ENCODE measurements at places on chromosomes 6 and 20.
A peak's percentile ranks its signal among the peaks of the same experiment; 100 is the strongest.

DNA sequence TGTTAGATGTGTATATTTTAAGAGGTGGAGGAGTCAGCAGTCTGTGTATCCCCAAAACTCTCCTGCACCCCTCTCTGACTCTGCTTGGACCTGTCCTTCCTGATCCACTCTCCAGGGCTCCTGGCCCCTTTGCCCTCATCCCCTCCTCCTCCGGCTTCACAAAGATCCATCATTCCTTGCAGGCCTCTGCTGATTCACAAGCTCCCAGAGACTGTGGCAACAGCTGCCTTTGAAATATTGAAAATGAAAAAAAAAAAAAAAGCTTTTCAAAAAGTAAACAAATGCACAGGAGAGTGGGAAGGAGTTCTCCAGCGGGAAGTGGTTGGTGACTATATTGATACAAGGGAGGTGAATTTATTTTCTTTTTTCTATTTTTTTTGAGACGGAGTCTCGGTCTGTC is 330.2 kb upstream of the SULF2 start:
- no peak for DNase-seq

GRCh38 chr20:45987108-45987780 is 15.2 kb upstream of the ZNF335 start:
- DNase-seq, result peak; percentile 86

- no peak for DNase-seq
Measured at GRCh38 chr20:12984069-12984765, 24.6 kb upstream of the SPTLC3 start.

DNA sequence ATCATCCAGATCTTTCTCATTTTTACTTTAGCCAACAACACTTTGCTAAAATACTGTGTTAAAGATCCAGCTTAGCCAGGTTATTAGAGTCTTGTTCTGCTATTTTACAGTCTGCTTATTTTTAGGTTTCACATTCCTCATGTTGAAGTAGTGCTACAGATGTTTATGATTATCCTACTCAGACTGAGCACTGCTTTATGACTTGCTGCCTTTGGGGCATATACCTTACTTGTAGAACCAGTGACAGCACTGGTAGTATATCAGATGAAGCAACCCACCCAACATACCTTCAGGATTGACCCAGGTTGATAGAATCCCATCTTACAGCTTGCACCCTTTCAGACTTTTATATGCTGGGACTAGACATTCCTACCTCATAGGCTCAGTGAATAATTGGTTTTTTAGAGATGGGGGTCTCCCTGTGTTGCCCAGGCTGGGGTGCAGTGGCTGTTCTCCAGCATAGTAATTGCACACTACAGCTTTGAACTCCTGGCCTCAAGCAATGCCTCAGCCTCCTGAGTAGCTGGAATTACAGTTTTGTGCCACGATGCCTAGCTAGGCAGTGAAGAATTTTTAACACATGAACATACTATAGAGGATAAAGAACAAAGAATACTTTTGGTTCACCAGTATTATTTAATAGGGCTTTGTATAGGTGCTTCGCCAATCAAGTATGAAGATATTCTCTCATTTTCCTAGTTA is 63.8 kb upstream of the DYNLRB1 start:
- no peak for DNase-seq

DNA sequence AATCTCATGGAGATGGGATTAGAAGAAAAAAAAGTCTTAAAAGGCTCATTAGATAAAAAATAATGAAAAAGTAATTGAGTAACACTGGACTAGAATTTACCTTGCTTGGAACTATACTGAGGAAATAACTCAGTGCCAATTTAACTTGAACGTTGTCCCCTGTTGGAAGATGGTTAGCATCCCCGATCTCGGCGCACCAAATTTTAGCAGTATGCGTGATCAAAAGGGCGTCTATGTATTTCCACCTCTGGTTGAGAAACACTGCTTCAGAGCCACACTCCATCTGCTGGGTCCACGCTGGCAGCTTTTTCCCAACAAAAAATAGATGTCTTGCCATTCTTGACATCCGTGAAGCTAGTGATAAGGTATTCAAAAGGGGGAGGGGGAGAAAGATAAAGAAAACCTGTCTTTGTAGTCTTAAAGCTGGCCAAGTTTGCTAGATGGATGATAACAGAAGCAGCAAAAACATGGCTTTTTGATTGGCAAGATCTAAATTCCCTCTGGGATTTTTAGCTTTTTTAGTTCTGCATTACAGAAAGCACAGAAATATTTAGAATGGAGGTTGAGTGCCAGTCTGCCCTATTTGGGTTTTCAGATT is 6.4 kb downstream of the HINT3 start:
- no peak for DNase-seq

GRCh38 chr6:85669735-85670194 is 27.1 kb upstream of the SYNCRIP start:
- DNase-seq, result peak; percentile 19

DNA sequence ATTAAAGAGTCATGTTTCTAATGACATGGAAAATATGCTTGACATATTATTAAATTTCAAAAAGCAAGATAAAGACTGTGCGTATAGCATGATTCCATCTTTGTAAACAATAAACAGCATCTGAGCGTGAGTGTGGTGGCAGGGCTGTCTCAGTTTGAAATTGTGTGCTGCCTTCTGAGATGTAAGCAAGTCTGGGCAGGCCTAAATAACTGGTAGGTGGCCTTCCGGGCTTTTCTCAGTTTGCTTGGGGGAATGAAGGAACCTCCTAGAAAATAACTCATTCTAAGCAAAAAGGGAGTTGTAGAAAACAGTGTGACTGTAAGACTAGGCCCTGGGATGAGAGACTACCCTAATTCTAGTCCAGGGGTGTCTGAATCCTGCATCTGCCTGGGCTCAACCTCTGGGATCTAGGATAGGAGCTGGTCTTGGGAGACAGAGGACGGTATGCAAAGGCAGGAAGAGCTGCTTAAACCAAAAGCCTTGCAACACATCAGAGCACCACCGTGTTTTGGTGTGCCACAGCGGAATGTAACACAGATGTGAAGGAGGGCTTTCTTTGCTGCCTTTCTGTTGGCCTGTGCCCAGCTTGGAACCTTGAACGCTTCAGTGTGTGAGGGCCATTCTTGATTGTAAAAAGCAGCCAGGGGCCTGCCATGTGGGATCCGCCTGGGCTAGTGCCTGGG is 63.5 kb upstream of the L3MBTL3 start:
- no peak for DNase-seq

GRCh38 chr6:112801468-112802080 is 454.4 kb downstream of the RFPL4B start:
- DNase-seq, result no peak

DNA sequence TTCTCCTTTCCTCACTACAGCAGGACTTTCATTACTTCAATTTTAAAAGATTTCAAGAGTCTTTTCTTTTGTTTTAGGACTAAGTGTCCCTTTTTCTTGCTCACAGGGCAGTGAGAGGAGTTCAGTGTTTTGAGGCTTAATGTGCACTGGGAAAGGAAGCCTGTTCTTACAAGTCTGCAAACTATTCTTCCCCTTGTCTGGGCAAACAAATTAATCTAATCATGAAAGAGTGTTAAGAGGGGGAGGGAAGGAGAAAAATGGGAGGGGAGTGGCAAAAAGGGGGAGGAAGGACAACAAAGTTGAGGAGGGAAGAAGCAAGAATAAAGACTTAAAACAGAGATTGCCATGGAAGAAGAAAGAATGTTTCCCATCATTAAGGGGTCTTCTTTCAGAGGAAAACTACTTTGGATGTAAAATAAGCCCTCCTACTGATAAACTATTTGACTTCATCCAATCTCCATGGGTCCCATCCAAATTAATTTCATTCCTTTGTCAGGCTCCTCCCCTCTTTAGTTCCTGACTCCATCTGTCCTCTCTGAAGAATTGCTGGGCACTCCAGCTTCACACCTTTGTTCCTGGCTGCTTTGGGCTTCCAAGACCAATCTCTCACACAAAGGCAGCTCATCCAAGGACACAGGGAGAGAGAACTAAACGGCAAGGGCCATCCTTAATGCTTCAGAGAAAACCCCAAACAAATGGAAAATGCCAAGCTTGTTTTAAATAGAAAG is 244.5 kb downstream of the TPBG start:
- DNase-seq, result no peak

- no peak for DNase-seq
Measured at GRCh38 chr6:56999049-56999448, 44.1 kb downstream of the BEND6 start.

DNA sequence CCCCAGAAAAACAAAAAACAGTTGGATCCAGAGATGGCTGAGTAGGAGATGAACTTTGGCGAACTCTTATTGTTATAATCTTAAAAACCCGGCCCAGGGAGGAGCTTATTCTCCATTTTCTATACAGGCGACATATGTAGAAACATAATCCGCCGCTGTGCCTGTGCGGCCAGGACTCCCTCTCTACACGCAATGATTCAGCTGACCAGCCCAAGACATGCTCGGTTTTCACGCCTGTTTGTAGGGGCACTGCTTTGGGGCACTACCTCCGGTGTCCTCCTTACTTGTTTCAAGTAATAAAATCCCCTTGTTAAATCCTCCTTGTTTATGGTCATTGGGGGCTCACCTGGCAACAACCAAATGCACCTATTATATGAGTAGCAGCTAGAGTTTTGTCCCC is 89.9 kb downstream of the SEL1L2 start:
- DNase-seq, result no peak

DNA sequence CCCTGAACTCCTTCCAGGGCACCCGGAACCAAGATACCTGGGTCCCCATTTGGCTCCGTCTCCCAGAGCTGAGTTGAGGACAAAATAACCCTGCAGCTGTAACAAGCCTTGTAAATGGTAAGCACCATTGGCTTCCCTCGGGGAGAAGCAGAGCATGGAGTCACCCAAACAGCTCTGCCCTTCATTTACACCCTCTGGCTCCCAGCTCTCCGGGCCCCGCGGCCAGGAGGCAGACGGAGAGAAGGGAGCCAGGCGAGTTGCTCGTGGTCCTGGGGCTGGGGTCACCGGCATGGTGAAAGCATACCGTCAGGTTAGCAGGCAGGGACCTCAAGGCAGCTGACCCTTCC is 2.1 kb downstream of the TFEB start:
- peak; percentile 36 for DNase-seq

DNA sequence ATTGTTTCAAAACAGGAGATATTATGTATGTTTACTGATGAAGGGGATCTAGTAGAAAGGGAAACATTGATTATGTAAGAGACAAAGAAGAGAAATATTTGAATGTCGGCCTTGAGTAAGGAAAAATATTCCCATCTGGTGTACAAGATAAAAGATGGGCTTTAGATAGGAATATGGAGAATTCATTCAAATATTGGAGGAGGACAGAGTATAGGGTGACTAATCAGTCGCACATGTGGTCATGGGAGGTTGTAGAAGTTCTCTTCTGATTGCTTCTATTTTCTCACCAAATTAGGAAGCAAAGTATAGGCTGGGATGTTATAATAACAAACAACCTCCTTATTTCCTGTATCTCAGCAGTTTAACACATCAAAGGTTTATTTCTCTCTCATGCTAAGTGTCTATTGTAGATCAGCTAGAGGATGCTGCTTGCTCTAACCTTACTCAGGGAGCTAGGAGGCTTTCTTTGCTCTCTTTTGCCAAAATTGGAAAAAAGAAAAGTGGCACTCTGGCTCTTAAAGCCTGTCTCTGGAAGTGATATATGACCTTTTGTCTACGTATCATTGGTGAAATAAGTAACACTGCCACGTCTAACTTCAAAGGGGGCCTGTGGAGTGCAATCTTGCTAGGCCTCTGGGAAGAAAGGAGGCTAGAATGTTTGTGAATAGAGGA is 1.2 kb upstream of the HDDC2 start:
- DNase-seq, result no peak

GRCh38 chr20:63082308-63082938 is 75.7 kb upstream of the BHLHE23 start:
- peak; percentile 19 for DNase-seq

GRCh38 chr6:6760002-6760401 is 171.5 kb downstream of the LY86 start:
- DNase-seq, result no peak

DNA sequence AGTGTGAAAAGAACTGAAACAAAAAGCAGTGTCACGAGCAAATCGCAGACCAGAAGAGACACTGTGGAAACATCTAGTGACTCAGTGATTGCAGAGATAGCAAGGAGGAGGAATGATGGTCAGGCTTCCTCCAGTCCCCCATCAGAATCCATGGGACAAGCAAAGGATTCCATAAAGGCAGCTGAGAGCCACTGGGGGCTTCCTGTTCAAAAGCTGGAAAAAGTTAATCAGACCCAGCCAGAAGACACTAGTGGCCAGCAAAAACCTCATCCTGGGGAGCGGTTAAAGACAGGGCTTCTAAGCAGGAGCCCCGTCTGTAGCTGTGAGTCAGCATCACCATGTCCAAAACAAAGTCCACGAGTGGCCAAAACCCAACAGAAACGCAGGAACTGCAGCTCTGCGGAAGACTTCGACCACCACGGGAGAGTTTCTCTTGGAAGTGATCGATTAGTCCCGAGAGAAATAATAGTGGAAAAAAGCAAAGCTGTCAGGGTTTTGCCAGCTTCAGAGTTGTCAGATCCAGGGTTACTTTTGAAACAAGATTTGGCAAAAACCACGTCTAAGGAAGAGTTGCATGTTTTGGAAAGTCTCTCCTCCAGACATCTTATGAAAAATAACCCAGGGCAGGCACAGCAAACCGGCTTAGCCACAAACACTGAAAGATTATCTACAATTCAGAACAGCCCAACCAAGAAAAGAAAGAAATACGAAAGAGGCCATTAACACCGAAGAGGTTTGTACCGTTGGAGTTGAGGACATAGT is 51.0 kb downstream of the JAG1 start:
- no peak for DNase-seq

DNA sequence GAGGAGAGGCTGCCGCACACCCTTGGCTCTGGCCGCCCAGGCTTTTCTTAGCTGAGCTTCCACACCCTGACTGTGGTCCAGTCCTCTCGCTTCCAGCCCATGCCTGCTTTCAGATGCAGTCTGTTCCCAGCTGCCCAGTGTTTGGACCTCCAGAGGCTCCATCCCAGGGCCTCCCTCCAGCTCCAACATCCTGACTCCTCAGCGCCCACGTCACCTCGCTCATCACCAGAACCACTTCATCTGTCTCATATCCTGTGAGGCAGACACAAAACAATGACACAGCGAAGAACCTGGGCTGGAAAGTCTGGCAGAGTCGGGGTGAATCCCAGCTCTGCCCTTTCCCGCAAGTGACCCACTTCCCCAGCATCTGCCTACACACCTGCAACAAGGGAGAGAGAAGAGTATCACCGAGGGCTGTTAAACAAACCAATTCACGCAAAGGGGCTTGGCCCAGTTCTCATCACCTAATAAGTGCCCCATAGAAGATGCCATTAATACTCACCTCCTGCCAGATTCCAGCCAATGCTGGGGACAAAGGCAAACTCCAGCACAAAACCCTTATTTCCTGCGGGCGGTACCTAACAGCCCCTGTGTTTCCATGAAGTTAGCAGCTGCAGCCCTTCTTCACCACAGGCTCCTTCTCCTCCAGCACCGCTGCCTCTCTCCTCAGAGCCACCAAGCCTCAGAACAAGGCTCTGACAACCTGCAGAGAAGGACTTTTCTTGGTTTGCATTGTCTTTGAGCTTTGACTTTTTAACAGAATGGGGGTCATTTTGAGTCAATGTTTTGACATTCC is 133.4 kb upstream of the CDH4 start:
- DNase-seq, result no peak

DNA sequence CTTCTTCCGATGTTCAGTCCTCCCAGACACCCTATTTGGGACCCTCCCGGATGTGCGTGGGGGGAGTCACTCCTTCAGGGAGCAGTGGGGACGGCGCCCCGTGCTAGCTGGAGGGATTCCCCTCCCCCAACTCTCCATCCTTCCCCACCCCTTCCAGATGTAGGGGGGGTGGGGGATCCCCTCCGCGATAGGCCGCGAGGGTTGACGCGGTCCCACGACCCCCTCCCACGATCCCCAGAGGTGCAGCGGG is 548 bp downstream of the GNL1 start:
- DNase-seq, result no peak

Data from DMS53 (cell line).